A549 treated with Hydrocortisone at 1 μM for 4 hours (cell line): ENCODE measurements at places on chromosomes 2 and 18. TPM values are rescaled to one million over a fixed set of nuclear protein-coding genes. Genes with fewer than 3 reads are reported as not detected.

STK36 gene
- 9.9 to 11.7 TPM (median 11.5 TPM) in 5 replicates for total RNA-seq

CYB5A gene
- 123 to 133 TPM (median 129 TPM) in 5 replicates for total RNA-seq

TGFA gene
- 4.4 to 6.0 TPM (median 4.6 TPM) in 5 replicates for total RNA-seq

FAM110C gene
- total RNA-seq, result 0.08 to 0.30 TPM (median 0.21 TPM) in 5 replicates

PARD6G gene
- total RNA-seq, result 1.9 to 3.4 TPM (median 2.7 TPM) in 5 replicates
